Hematopoietic multipotent progenitor cell treated with erythropoietin and hydrocortisone succinate and interleukin-3 and kit ligand, for 6 days (in vitro differentiated cells): ENCODE measurements at places on chromosomes 5 and 9.
A peak's percentile ranks its signal among the peaks of the same experiment; 100 is the strongest.

GRCh38 chr5:91382530-91383026 is 539 bp downstream of the ARRDC3 start:
- peak; percentile 71 for DNase-seq

DNA sequence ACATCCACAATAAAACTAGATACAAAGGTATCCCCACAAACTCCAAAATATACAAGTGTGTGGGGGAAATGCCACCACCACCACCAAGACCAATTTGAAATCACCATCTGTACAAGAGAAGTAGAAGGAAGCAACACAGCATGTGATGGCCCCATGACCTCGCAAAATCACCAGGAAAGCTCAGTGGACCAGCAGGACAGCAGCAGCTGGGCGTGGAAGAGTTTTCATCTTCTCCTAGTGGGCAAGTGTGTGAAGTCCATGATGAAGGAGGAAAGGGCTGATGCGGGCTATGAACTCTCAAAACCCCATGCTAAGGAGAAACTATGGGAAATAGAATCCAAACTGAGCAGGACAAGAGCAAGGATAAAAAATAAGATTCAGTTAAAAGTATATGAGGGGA is 58.1 kb downstream of the GOLPH3 start:
- DNase-seq = no peak

GRCh38 chr9:125407974-125408900 is 146.6 kb downstream of the GAPVD1 start:
- DNase-seq = peak; percentile 89

DNA sequence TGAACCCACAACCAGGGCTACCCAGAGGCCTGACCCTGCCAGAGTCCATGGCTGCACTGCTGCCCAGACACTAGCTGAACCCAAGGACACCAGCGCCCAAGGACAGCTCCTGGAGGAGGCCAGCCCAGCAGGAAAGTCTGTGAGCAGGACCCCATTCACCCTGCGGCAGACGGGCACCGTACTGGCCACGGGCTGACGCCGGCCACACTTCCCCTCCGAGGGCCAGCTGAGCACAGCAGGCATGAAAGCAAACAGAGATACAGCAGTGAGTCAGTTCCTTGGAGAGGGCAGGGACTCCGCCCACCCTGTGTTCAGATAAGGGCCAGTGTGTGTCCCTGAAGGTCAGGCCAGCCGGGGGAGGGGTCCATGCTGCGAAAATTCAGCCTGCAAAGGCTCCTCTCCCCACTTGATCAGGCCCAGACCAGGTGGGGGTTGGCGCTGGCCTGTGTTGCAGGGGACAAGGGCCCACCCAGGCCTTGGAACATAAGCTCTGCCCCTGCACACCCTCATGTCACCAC is 3.2 kb downstream of the RNF208 start:
- peak; percentile 89 for DNase-seq

- DNase-seq = peak; percentile 63
Measured at GRCh38 chr5:40384782-40385390, 294.8 kb upstream of the PTGER4 start.

- DNase-seq = peak; percentile 74
Measured at GRCh38 chr9:126500600-126501382, 112.9 kb upstream of the LMX1B start.

GRCh38 chr5:15008921-15009320 is 137.3 kb upstream of the ANKH start:
- no peak for DNase-seq

DNA sequence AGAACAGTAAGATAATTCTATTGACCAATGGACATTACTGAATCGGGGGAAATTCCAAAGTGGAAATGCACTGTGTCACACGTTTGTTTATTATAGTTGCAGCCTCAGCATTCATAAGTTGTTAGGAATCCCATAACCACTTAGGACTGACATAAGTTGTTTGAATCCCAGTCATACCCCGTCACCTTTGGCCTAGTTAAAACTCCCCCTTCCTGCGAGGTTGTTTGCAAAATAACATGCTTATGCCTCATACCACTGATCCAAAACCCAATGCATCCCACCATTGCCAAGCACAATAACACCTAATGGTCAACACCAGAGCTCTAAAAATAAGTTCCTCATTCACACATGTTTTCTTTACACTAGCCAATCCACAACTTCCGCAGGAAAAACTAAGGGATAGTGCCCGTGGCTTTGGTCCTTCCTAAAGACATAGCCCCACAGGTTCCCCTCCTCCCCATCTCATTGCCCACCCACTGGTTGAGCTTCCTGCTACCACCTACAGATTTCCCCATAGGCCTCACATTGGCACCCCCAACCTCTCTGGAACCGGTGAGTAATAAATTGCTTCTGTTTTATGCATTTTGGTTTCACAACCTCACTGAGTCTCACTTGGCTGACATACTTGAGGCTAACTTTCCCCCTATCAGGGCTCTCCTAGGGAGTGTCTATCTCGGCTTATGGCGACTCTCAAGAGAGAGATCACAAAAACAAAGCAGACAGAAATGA is 42.3 kb upstream of the MUSK start:
- no peak for DNase-seq

DNA sequence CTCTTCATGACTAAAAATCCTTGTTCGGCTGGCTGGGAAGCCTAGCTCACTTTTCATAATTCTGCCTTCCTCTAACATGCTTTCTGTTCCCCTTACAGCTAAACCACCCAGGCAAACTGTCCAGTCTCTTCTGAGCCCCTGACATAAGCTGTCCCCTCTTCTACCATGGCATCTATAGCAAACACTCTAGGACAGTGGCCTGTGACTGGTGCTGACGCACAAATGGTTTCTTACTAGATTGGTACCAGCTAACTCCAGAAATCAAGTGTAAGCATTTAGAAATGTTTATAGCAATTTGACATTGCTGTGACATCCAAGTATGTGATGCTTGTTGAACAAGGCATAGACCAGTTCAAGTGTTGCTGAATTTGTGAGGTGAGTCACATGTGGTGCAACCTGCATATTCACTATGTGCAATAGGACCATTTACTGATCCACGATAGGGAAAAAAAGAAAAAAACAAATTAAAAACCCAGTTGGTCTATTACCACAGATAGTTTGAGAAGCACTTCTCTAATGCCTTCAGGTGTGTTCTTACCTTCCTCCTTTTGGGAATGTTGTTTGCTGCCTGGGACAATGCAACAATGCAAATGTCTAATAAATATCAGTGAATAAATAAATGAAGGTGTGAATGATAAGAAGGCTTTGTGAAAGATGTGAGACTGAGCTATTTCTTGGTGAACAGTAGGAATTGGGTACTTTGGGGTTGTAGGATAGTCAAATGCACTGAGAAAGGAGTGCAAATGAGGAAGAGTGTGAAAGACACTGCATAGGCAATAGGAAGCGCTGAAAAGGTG is 22.4 kb downstream of the ELOVL7 start:
- no peak for DNase-seq

DNA sequence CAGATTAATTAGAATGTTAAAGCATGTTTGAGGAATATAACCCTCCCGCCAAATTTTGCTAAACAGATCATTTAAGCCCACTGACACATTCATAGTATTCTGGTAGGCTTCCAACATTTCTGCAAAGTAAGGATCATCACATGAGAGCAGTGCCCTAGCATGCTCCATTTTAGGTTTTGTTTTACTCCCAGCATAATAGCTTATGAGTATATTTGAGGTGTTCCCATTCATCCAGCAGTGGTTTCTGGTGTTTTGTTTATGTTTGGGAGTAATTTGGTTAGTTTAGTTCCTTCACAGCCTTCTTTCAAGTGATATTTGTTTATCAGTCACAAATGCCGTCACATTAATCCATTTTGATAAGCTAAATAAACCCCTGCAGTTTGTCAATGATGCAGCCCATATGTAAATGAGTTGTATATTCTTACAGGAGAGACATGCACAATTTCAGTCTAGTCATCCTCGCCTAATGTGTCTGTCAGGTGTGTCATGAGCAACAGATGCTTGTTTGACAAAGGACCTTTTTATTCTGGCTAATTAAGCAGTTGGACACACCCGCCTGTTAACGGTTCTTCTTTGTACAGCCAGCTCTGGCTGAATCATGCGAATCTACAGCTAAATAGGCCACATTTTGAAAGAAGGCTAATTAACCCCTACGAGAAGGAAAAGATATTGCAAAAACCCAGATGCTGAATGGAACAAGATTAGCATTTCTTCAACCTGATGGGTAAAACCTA is 124.4 kb downstream of the RFX3 start:
- peak; percentile 32 for DNase-seq

DNA sequence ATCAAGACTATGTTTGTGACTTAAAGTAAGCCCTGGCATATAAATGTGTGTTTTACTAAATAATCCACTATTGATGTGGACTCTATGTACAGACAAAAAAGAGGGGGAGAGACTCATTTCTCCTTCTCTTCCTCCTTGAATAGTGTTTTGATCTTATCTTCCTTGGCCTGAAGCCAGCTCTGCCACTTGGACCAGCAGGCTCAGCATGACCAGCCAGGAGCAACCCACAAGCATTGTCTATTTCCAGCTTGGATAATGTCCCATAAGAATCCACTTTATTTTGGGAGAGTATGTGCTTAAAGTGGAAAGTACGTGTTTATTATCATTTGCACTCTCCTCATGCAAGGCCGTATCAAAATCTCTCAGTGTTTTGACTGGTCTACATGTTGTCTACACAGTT is 23.8 kb upstream of the SLC46A2 start:
- no peak for DNase-seq

GRCh38 chr5:50823568-50823967 is 157.1 kb downstream of the PARP8 start:
- no peak for DNase-seq

GRCh38 chr9:133539991-133540697 is 5.6 kb downstream of the ADAMTSL2 start:
- DNase-seq = peak; percentile 48
